ENCODE measurements at places on chromosomes 3 and 15.

DNA sequence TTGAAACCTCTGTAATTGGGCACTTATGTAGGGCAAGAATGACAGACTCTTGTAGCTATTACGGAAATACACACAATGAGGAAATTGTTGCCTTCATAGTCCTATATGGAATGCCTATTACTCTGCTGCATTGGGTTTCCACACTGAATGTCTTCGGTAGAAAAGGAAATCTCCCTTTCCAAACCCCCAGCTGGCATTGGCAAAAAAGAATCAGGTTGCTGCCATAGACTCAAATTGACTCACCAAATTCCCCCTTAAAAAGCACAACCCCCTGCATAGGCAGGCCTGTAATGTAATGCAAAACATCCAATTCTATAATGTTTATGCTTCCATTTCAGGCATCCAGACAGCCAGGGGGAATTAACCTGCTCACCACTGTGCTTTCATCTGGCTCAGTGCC lies 44.8 kb upstream of the NTRK3 start:
- no peak for DNase-seq

DNA sequence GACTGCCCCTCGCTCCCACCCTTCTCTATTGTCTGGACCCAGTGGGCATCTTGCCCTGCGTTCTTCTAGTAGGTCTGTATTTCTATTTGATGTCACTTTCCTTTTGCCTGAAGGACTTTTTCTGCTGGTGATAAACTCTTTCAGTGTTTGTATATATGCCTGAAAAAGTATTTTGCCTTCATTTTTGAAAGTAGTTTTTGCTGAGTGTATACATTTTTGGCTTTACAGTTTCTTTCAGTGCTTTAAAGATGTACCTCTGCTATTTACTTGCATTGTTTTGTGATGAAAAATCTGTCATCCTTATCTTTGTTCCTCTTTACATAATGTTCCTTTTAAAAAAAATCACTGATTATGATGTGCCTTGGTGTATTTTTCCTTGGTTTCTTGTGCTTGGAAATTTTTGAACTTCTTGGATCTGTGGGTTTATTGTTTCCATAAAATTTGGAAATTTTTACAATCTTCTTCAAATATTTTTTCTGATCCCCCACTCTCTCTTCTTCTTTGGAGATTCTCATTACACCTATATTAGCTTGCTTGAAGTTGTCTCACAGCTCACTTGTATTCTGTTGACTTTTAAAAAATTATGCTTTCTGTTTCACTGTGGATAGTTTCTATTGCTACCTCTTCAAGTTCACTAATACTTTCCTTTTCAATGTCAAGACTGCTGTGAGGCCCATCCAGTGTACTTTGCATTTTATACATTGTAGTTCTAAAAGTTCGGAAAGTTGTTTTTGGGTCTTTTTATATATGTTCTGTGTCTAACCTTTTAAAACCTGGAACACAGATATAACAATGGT lies 67.8 kb downstream of the RGMA start:
- DNase-seq: no peak

DNA sequence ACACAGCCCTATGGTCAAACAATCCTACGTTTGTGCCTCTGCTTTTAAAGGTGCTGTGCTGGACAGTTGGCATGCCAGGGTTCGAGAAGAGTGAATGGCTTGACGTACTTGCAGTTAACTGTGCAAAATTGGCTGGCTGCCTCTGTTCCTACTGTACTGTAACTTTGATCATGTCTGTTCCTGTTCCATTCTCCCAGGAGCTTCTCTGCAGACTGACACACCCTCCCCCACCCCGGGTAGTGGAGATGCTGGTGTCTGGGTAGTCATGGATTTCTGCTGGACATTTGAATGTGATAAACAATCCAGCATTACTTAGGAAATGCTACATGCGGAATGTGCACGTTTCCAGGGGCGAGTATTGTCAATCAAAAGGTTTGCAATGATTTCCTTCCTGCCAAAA lies 6.5 kb upstream of the VILL start:
- DNase-seq: no peak

GRCh38 chr3:121980450-121980796 lies 41.6 kb downstream of the ILDR1 start:
- DNase-seq: no peak

- DNase-seq: no peak
Measured at GRCh38 chr3:131995891-131996290, 38.9 kb downstream of the CPNE4 start.

DNA sequence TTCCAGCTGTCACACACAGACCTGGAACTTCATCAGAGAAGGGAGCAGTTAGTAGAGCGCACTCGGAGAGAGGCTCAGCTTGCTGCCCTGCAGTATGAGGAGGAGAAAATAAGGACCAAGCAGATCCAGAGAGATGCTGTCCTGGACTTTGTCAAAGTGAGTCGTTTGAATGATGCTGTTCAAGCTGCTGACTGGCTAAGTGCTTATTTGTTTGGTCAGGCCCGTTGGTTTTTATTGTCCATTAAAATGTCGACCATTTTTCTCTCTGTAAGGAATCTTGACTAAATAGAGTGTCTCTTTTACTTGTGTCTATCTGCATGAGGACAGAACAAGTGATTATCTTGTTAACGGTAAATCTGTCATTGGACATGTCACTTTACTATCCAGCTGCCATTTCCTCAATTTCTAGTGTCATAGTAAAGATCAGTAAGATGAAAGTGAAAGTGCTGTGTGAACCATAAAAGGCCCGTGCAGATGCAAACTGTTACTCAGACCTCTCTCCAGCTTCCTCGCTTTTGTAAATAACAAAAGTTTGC lies 56.9 kb downstream of the LRCH3 start:
- peak; percentile 55 for DNase-seq

- no peak for DNase-seq
Measured at GRCh38 chr3:139534992-139535879, 4.3 kb downstream of the RBP1 start.

DNA sequence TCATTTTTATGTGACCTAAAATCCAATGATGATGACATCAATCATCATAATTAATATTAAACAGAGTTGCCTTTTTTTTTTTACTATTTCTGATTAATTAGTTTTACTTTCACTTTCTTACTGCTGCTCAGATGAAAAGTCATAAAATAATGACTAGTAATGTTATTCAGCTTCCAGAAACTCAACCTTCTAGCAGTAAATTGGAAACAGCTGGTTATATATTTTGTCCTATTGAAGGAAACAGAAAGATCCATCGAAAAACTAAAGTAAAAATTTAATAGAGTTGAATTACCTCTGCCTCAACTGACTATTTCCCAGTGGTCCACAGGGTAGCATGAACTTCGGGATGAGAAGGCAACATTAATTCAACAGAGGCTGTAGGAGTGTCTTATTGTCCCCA lies 107.1 kb upstream of the PTX3 start:
- DNase-seq: no peak

DNA sequence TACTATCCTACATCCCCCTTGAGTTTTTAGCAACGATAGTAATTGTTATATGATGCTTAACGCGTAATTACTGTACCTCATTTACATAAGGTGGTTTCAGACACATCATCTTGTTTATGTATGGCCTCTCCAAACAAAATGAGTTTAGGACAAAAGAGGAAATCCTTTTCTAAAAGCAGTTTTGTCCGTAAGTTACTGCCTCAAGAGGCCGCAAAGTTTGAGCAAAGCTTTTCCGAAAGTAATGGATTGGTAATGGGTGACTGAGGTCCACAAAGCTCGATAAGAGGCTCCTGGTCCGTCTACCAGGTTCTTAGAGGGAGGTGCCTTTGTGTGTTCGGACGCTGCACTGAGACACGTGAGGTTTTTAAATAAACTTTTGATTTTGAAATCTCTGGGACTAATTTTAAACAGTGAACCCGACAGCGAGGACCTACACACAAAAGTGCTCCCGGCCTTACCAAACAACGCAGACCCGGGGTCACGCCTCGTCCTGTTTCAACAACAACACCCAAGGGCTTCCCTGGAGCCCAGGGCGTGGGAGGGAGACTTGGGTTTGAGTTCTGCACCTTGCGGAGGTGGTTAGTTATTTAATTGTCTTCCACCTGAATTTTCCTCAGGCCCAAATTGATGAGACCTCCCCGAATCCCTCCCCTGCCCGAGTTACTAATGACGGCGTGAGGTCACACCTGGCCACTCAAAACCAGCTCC lies 456 bp upstream of the C15orf61 start:
- DNase-seq: no peak

DNA sequence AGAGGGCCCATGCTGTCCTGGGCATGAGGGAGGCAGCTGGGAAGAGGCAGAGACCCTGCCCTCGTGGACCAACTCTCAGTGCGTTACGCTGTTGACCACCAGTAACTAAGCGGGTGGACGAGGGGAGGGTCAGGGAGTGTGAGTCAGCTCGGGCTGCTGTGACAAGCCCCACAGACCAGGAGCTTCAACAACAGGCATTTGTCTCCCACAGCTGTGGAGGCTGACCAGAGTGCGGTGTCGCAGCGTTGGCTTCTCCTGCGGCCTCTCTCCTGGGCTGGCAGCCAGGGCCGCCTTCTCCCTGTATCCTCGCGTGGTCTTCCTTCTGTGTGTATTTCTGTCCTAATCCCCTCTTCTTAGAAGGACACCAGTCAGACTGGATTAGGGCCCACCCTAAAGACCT lies 13.0 kb downstream of the EFCC1 start:
- no peak for DNase-seq

DNA sequence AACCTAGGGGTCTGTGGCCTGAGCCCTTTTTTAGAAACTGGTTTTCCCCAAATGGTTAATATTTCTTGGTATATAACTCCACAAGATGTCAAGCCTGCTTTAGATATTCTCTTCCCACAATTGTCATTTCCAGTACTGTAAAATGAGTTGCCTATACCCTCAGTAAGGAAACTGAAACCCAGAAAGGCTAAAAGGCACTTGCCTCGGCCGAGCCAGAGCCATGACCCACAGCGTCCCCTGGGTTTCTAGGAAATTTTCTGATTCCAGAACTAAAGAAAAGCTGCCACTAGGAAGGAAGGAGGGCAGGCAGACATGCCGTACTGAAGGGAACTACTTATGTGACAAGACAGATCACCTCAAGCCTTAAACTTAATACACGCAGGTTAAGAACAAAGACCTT lies 59.1 kb downstream of the ATP8B4 start:
- no peak for DNase-seq

- DNase-seq: no peak
Measured at GRCh38 chr15:68800875-68801274, 19.8 kb downstream of the ANP32A start.

- no peak for DNase-seq
Measured at GRCh38 chr15:30650012-30650929, 24.3 kb downstream of the ARHGAP11B start.

DNA sequence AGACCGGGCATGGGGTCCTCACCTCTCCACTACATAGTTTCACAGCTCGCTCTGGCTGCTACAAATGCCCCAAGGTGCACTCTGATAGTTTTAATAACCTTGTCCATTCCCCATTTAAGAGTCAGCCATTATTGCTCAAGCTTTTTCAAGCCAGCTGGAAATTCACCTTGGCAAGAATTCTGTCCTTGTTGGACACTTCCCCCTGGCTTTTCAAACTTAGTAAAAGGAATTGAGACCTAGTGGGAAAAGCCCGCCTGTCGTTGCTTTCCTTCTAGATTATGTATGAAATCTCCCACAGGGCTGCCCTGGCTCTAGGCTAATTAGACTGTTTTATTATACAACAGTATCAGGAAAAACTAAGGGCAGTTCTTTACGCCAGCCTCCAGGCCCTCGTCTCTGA lies 293.7 kb upstream of the GADL1 start:
- no peak for DNase-seq

Measured in activated CD8-positive, alpha-beta memory T cell treated with anti-CD3 and anti-CD28 coated beads, Interleukin-2, amount 10 ng/mL, durations not matched to agents 7 days and 5 days (primary cell).